A673 (cell line): ENCODE measurements at places on chromosomes 1 and 21. TPM values are rescaled to one million over a fixed set of nuclear protein-coding genes. Genes with fewer than 3 reads are reported as not detected.

DNA sequence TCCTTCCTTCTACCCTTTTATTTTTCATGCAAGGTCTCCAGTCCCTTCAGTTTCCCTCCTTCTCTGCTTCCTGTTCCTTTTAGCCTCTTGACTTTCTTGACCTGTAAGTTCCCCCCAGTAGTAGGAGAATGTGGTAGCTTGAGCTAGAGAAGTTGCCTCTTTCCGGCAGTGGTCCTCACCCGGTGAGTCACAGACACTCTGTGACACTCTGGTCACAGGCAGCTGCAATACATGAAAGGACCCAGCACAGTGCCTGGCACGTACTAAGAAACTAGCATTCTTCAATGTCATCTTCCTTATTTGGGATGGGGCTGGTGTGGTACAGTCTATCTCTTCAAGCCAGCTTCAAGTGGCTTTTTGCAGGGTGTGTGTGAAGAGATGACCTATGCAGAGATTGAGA is 16.0 kb downstream of the PFKFB2 start:
- no peaks in the 10 kb centered on the region for H3K4me1 ChIP-seq
- H3K36me3 ChIP-seq, result no peaks in the 10 kb centered on the region
- DNase-seq, result no peak
- no peak overlapping the region for H3K4me3 ChIP-seq

- H3K36me3 ChIP-seq, result no peaks in the 10 kb centered on the region
- no peak for DNase-seq
- H3K4me1 ChIP-seq, result no peaks in the 10 kb centered on the region
- H3K27ac ChIP-seq, result no peak overlapping the region
- H3K4me3 ChIP-seq, result no peak overlapping the region
Observed at GRCh38 chr1:235022981-235023710, 105.5 kb downstream of the TOMM20 start.

- no peaks in the 10 kb centered on the region for H3K4me1 ChIP-seq
- DNase-seq, result no peak
- H3K27me3 ChIP-seq, result no peaks in the 10 kb centered on the region
Observed at GRCh38 chr1:156464335-156464734, 36.2 kb downstream of the MEF2D start.

DNA sequence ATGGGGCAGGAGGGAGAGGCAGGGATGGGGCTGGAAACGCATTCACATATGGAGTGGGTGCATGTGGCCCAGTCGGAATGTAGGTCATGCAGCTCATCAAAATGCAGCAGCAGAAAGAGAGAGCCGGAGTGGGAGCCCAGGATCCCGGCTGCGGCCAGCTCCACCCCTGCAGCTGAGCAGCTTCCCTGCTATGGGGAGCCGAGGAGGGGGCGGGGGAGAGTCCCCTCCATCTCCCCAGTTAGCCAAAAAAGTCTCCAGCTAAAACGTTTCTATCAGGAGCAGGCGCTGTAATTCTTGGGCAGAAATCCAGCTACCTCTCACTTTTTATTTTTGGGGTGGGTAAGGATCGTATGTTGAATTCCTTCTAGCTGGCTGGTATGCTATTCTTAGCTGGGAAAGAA is 39.7 kb downstream of the MRPL37 start:
- H3K4me1 ChIP-seq, result peaks cover 4% of the 10 kb centered on the region
- no peak overlapping the region for H3K4me3 ChIP-seq
- no peaks in the 10 kb centered on the region for H3K27me3 ChIP-seq

DNA sequence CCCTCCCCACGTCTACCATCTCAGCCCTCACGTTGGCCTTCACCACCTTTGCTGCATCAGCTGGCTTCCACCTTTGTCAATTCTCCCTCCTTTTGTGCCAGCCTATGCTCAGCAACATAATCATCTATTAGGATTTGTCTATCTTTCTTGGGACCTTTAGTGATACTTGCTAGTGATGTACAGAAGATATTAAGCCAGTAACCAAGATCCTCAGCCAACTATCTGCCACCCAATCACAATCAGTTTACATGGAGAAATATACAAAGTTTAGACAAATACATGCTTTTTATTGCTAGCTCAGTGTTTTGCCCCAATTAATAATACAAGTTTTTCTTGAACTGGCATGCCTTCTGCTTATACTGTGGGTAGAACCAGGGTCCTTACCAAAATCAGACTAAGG is 172.3 kb downstream of the TPR start:
- no peak for DNase-seq
- no peaks in the 10 kb centered on the region for H3K27me3 ChIP-seq
- H3K27ac ChIP-seq, result no peak overlapping the region

Gene FDPS
- 449 and 481 TPM in 2 replicates for total RNA-seq

Gene PTPN22
- 0.09 and 0.26 TPM in 2 replicates for total RNA-seq
